ENCODE measurements at places on chromosomes 5 and 9.
A peak's percentile ranks its signal among the peaks of the same experiment; 100 is the strongest.

- H3K4me3 ChIP-seq: no peak overlapping the region
- no peaks in the 10 kb centered on the region for H3K27me3 ChIP-seq
- no peak for DNase-seq
- peaks cover 53% of the 10 kb centered on the region for H3K4me1 ChIP-seq
- no peak overlapping the region for H3K27ac ChIP-seq
Observed at GRCh38 chr5:179798771-179799643, 5.2 kb downstream of the LTC4S start.

GRCh38 chr9:79768194-79768593 is 196.4 kb downstream of the TLE4 start:
- no peak overlapping the region for H3K27ac ChIP-seq
- no peaks in the 10 kb centered on the region for H3K36me3 ChIP-seq
- H3K4me3 ChIP-seq: no peak overlapping the region
- H3K27me3 ChIP-seq: no peaks in the 10 kb centered on the region
- no peak for DNase-seq

DNA sequence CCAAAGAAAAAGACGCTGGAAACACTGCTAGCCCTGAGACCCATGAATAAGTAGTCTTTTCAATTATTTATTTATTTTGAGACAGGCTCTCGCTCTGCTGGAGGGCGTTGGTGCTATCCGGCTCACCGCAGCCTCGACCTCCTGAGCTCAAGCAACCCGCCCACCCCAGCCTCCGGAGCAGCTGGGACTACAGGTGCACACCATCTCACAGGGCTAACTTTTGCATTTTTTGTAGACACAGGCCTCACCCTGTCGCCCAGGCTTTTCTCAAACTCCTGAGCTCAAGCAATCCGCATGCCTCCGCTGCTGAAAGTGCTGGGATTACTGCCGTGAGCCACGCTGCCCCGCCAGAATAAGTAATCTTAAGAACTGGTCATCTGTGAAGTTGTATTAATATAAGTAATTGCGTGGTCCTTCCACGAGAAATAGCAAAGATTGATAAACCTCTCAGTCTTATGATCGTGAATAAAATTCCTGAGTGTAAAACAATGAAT is 1.6 kb downstream of the ANXA2R start:
- H3K4me3 ChIP-seq: peak overlapping the region; percentile 70
- no peak for DNase-seq
- H3K27me3 ChIP-seq: no peaks in the 10 kb centered on the region
- peak overlapping the region; percentile 81 for H3K27ac ChIP-seq
- H3K4me1 ChIP-seq: peaks cover 37% of the 10 kb centered on the region

- no peak for DNase-seq
- peaks cover 16% of the 10 kb centered on the region for H3K4me1 ChIP-seq
Observed at GRCh38 chr9:69582018-69582417, 90.2 kb downstream of the APBA1 start.

- no peak for DNase-seq
- H3K27ac ChIP-seq: peak overlapping the region; percentile 61
- H3K27me3 ChIP-seq: no peaks in the 10 kb centered on the region
- H3K4me1 ChIP-seq: no peaks in the 10 kb centered on the region
- H3K4me3 ChIP-seq: no peak overlapping the region
Observed at GRCh38 chr5:136057401-136058038, 28.7 kb downstream of the TGFBI start.
